ENCODE measurements at places on chromosomes 12 and 14. TPM values are rescaled to one million over a fixed set of nuclear protein-coding genes. Genes with fewer than 3 reads are reported as not detected.

RFX4 gene
- not detected for polyA plus RNA-seq

PLCZ1 gene
- polyA plus RNA-seq, result 1.9 TPM

PPP4R4 gene
- 1.1 TPM for polyA plus RNA-seq

A2M gene
- 2,213 TPM for polyA plus RNA-seq

DNA sequence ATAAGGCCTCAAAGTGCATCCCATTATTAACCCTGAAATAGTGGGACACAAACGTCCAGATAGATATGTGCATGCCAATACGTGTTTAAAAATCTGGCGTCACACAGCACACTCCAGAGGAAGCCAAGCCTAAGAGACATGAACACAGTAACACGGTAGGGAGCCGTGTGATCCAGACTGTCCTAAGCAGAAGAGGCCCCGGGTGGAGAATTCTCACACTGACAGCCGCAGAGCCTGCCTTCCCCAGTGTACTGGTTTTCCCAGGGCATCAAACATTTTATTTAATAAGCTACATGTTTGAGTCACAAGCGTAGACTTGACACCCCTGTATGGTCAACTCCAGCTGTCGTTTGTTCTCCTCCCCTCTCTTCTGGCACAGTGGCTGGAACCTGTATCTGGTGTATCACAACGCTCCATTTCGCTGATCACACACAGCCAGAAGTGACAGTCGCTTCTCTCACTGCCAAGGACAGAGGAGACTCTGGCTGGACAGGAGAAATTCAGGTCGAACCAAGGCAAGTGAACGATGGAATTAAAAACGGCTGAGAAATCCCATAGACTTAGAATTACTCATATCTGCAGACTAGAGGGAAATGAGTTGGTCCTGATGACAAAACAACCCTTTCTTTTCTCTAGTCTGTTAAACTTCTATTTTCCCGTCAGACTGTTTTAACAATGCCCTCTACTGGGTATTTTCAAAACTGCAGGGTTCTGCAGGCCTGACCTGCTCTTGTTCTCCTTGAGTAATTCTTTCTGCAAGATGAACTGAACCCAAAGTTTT lies 359.9 kb downstream of the RGS6 start:
- DNase-seq, result peak; percentile 53

DNA sequence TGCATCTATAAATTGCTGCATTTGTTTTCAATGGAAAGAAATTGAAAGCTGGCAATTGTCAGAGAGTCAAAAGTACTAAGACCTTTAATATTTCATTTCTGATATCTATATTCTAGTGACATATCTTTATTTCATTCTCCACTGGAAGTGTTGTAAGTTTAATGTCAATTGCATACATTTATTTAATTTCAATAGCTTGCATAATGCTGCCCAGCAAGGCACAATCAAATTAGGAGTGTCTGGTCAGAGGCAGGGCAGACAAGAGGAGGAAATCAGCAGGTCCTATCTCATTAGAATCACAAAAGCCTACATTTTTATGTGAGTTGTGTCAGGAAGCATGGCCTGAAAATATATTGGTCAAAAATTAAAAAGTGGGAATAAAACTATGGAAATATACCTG lies 112.9 kb downstream of the TMEM132D start:
- no peak for DNase-seq

Data from right lung (tissue), 10 donors.